Type B pancreatic cell (in vitro differentiated cells): ENCODE measurements at places on chromosomes 12 and 14.

DNA sequence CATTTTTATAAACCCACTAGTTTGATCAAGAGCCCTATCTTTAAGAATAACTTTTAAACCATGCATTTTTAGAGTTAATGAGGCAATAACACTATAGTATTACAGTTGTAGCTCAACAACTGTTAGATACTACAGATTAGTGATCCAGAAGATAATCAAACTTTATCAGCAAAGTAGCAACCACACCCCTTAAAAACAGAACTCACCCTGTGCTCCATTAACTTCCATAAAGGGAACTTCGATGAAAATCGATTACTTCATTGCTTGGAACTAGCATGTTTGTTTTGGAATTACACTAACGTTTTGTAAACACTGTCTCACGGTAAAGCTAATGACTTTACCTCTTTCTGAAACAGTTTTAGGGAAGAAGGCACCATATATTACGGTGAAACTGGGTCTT lies 1.4 kb downstream of the SGPP1 start:
- H3K4me3 ChIP-seq = peak overlapping the region; percentile 100
- peaks cover 16% of the 10 kb centered on the region for H3K27me3 ChIP-seq
- peak overlapping the region; percentile 87 for H3K27ac ChIP-seq
- H3K4me1 ChIP-seq = peaks cover 17% of the 10 kb centered on the region

GRCh38 chr12:3099146-3099545 lies 22.0 kb downstream of the TSPAN9 start:
- peaks cover 36% of the 10 kb centered on the region for H3K36me3 ChIP-seq
- H3K27me3 ChIP-seq = no peaks in the 10 kb centered on the region
- H3K4me3 ChIP-seq = no peak overlapping the region
- DNase-seq = no peak

DNA sequence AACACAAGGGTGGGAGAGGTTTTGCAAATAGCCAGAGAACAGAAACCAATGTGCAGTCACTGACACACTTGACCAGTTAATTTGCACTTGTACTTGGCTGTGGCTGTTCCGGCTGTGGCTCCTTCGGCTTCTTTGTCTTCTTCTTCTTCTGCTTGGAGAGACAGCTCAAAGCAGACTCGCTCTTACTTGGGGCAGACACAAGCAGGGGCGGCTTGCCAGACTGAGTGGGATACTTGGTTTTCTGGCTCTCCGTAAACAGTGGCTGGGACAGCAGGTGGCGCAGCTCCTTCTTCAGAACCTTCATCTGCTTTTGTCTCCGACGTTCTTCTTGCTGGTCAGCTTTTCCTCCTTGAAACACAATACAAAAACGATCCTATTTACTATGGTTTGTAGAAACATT lies 25.0 kb downstream of the OTUB2 start:
- H3K27me3 ChIP-seq = no peaks in the 10 kb centered on the region
- peak overlapping the region; percentile 40 for H3K27ac ChIP-seq
- H3K4me3 ChIP-seq = no peak overlapping the region
- H3K36me3 ChIP-seq = peaks cover 50% of the 10 kb centered on the region

DNA sequence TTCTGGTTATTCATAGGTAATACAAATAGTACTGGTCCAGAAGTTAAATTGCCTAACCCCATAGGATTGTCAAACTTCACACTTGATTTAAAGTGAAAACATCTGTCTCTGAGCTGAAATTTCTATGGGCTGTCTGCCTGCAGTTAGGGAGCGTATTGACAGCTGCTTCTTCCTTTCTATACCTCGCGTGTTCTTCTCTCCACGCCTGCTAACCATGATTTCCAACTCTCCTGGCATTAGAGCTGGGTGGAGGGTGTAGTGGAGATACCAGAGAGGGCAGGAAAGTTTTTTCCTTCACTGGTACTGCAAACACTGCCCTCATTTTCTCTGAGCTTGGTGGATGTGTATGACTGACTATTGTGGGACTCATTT lies 429.0 kb upstream of the FBXO33 start:
- H3K27me3 ChIP-seq = no peaks in the 10 kb centered on the region
- H3K4me3 ChIP-seq = no peak overlapping the region
- no peak for DNase-seq
- no peaks in the 10 kb centered on the region for H3K36me3 ChIP-seq

GRCh38 chr12:127720334-127720733 lies 546.6 kb upstream of the TMEM132C start:
- H3K4me1 ChIP-seq = no peaks in the 10 kb centered on the region
- H3K27me3 ChIP-seq = peaks cover 1% of the 10 kb centered on the region
- no peaks in the 10 kb centered on the region for H3K36me3 ChIP-seq
- no peak overlapping the region for H3K27ac ChIP-seq
- H3K4me3 ChIP-seq = no peak overlapping the region
